Stimulated activated CD8-positive, alpha-beta memory T cell treated with anti-CD3 and anti-CD28 coated beads, Interleukin-2, amount 100 ng/mL, for 1 hour (primary cell): ENCODE measurements at places on chromosomes 4 and X.

- DNase-seq, result no peak
These were observed 321.8 kb downstream of the MAPK10 start for GRCh38 chr4:86038037-86038436.

- DNase-seq, result no peak
These were observed 61.7 kb upstream of the PPP1R2C start for GRCh38 chrX:42839632-42840031.

- no peak for DNase-seq
These were observed 102.1 kb upstream of the SCML1 start for GRCh38 chrX:17635231-17635630.

GRCh38 chrX:148872881-148873280, 372.5 kb downstream of the AFF2 start:
- no peak for DNase-seq
